ENCODE measurements at places on chromosomes 2 and 18.

GRCh38 chr2:16271231-16271896, 331.0 kb downstream of the MYCN start:
- DNase-seq = no peak

DNA sequence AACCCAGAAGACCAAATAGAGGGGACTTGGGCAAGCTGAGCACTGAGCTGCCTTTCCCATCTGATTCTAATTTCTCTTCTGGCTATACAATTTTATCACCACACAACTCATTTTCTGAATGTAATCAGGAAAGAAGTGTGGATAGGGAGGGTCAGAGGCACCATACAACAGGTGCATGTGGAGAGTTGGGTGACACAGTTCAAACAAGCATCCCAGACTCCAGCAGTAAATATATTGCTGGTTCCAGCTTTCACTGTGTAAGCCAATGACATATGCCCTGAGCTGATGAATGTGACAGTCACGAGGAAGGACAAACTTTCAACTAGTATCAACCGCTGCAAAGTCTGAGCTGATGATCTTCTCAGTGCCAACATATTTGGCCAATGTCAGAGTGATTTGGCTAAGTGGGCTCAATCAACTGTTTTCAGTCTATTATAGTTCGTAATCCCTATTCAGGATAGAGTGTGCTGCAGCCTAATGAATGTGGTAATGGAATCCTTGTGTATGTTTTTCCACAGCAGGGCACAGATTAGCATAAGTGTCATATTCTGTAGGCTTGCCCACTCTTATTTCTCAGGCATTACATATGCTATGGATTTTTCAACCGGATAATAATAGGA, 109.9 kb upstream of the MEIS1 start:
- no peak for DNase-seq

DNA sequence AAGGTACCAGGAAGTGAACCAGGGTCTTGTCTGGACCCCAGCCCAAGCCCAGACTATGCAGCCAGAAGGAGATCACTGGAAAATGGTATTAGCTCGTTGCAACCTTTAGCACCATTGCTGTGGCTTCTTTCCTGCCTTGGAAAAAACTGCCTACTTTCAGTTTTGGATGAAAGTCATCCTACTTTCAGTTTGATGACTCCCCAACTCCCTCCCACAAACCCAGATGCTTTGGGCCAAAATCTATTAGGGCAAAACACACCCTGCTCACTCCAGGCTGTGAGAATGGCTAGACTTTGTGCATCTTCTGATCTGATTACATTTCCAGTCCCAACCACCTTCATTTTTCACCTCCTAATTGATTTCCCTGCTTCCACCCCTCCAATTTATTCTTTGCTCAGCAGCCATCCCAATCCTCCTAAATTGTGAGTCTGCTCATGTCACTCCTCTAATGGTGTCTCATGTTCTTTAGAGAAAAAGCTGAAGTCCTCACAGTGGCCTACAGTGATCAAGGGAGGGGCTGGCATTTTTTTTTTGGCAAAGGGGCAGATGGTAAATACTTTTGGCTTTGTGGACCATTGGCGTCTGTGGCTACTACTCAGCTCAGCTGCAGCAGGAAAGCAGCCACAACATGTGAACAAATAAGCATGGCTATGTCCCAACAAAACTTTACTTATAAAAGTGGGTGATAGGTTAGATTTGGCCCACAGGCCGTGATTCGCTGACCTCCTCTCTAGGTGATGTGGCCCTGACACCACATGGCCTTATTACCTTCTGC, 368.7 kb downstream of the SLC4A3 start:
- peak; percentile 68 for DNase-seq

DNA sequence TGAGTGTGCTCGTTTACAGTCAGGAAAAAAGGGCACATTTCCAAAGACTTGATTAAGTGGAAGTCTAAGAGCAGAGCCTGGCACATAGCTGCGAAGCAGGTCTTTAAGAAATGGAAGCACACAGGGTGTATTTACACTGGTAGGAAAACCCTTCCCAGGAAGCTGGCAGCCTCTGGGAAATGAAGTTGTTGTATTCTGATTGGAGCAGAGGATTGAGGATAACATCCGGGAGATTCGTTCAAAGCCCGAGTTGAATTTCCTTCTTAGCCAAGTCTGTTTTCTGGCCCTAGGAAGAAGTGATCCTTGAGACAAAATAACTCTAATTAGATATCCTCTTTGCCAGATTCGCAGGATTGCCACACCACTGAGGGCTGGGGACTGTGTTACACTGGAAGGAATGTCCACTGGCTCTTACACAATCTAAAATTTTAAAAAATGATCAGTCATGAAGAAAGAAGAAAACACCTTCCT, 75.9 kb downstream of the ITGB1BP1 start:
- DNase-seq = peak; percentile 65

GRCh38 chr18:5556310-5556974, 12.6 kb upstream of the EPB41L3 start:
- DNase-seq = no peak

DNA sequence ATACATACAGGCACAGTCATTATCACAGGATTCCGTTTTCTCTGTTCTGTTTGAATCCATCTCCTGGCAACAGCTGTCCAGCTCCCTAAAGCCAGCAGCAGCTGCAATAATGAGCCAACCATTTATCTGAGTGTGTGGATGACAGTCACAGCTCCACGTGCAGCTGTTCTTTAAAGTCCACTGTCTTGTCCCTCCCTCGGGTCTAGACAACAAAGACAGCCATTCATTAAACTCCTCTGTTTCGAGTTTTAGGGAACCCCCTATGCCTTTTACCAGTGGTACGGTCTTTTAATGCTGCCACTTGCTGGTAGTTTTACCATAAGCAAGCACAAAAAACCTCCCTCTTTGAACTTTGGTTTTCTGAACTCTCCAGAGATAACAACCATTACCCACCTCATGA, 16.0 kb upstream of the MSGN1 start:
- DNase-seq = peak; percentile 97

GRCh38 chr2:212414767-212415211, 123.8 kb downstream of the ERBB4 start:
- peak; percentile 78 for DNase-seq

DNA sequence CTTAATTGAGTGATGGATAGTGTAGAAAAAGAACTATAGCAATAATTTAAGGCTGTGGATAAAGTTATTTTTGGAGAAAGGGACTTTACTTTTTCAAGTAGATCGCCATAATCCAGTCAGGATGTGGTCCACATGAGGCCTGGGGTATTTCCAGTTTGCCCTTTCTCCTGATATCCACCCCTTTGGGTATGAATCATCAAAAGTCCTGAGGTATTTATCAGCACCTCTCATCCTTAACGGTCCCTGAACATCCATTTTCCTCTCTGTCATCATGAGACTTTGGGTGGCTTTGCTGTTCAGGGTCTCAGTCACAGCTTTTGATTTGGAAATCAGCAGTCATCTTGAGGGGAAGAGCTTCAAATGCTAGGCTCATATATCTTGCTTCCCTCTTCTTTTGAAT, 39.3 kb upstream of the ELAC1 start:
- no peak for DNase-seq

DNA sequence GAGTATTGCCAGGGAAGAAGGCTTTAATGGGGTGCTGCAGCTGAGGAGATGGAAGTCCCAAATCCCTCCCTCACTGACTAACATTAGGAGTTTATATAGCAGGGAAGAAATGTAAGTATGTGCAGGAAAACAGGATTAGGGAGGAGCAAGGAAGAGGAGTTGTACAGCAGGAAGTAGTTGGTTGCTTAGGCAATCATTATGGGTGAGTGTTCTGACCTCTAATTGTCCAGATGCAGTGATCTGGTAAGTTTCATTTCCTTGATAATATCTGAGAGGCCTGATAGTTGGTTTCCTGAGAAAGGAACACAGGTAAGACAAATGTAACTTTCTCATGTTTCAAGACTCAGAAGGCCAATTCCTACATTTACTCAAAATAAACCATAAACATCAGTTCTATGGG, 331.9 kb upstream of the GULP1 start:
- DNase-seq = no peak

GRCh38 chr2:16321872-16322271, 343.8 kb downstream of the CYRIA start:
- no peak for DNase-seq

- no peak for DNase-seq
These were observed 70.8 kb downstream of the MYO3B start for GRCh38 chr2:170248574-170249393.

DNA sequence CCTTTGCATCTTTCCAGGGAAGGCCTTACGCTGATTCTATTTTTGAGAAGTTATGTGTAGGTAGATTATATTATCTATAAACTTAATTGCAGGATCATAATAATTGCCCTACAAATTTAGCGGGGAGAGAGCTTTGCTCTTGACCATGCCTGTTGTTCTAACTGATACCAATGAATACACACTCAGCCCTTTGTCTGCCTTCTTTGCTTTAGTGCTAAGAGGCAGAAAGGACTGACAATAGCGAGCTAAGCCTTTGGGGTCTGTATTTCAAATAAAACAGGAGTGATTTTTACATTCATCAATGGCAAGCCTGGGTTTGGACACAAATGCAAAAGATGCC, 115.3 kb upstream of the STON1 start:
- DNase-seq = no peak

GRCh38 chr2:42138163-42139015, 30.8 kb upstream of the EML4 start:
- DNase-seq = peak; percentile 81

DNA sequence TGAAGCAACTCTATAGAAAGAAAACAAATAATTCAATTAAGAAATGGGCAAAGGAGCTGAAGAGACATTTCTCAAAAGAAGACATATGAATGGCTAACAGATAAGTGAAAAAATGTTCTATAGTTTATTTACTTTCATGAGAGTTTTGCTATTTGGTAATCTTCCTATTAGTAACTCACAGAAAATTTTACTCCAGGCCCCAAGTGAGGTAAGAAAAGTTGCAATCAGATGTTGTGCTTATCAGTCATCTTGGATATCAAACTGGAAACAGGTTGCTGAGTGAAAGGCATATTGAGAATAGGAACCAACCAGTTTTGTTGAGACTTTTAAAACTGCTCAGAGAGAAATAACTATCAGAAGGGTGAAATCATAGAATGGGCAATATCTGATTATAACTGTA, 1179.0 kb upstream of the ACVR2A start:
- DNase-seq = no peak

DNA sequence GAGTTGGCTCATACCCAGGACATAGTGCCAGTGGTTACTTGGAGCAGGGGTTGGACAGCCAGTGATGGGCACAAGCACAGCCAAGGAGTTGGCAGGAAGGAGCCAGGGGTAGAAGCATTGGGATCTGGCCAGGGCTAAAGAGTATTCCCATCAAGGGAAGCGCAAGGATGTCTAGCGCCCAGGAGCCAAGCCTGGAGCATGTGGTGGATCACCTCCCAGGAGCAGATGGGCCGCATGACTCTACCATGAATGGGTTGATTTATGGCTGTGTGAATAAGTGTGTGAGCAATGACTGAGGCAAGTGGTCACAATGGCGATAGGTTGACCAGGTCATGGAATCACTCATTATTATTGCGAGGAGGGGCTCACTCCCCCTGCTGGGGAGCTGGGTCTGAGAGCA, 111.1 kb downstream of the FHOD3 start:
- no peak for DNase-seq

GRCh38 chr2:111100765-111101162, 19.9 kb upstream of the BCL2L11 start:
- DNase-seq = no peak

DNA sequence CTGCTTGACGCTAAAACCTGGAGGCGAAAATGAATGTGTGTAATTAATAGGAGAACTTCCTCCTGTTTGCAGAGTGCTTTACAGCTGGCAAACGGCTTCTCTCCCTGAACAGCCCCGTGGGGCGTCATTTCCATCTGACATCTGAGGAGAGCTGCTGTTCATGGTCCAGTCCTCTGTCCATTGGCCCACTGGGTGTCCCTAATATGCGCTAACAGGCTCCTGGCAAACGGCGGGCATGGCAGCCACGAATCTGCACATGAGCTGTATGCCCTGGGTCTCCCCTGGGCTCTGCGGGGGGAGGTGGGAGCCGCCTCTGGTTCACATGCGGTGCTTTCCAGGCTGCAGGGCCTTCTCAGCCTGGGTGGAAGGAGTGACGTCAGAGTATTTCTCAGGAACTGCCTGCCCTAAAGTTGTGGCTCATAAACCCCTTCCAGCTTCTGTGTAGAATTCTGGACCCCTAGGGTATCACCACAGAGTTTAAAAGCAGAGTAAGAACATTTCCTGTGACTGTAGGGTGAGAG, 73.2 kb downstream of the LRRFIP1 start:
- peak; percentile 94 for DNase-seq

DNA sequence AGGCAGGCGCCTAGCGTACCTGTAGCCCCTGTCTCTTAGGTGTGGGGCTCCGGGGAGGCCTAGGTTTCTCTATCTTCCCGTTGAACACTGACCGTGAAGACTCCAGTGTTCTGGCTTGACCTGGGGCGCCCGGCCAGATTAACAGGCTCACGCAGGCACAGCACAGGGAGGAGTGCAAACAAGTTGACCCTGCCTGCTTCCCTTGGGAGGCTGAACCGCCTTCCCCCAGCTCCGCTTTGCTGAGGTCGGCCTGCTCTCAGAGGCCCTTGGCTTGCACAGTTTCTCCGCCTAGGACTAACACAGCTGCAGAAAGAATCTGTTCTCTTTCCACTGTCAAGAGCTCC, 567 bp downstream of the PCYOX1 start:
- peak; percentile 84 for DNase-seq

DNA sequence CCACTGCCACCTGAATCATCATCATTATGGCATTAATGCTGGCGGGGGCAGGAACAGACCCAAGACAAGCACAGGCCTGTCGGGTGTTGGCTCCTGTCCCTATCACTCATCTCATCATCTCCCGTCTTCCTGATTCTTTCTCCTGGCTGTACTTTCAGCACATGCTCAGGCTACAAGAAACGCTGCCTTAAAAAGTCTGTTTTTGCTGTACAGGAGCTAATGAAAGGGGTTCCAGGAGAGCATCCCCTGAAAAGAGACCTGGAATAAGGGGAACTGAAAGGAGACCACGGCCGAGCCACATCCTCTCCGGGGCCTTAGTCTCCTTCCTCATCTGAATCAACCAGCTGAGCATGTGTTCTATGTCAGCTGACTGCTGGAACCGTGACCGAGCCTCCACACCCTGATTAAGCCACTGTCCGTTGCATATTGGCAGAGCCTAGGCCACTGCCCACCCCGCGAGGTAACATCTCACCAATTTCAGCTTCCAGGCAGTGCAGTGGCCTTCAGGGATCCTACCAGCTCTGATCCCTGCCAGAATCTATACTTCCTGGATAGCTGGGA, 62.6 kb downstream of the DNMT3A start:
- peak; percentile 88 for DNase-seq

GRCh38 chr2:138960191-138960590, 180.0 kb upstream of the NXPH2 start:
- DNase-seq = no peak

DNA sequence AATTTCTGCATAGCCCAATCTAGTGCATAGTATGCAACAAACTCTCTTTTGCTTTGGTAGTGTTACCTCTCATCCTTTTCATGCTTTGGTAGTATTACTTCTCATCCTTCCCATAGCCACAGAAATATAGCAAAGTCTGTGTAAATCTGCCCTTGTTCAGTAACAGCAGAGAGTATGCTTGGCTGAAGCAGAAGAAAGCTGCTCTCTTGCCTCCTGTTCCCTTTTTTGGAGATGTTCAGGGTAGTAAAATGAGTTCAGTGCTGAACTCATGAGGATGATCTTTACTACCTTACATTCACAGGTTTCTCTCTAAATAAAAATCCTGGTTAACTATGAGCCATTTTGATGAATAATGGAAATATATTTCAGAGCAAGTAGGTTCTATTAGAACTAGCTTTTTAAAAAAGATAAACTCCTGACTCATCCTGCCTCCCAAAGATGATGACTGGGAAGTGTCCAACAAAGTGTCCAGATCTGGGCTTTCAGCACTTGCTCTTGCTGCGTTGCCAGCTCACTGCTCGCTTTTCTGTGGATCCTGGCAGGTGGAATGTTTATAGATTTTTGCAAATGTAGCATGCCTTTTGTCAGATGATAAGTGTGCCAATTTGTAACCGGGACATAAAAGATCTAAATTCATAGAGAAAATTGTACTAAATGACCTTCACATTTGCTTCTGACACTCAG, 29.4 kb upstream of the CHMP3 start:
- DNase-seq = peak; percentile 51

Measured in muscle of leg (tissue), 16 donors.